ENCODE measurements at places on chromosomes 3 and 15. TPM values are rescaled to one million over a fixed set of nuclear protein-coding genes. Genes with fewer than 3 reads are reported as not detected.

CLSTN2 gene
- total RNA-seq = not detected

ANKRD34C gene
- not detected for total RNA-seq

PPP1R14D gene
- 0.53 TPM for total RNA-seq

TERC gene
- 8.4 TPM for total RNA-seq

TEX55 gene
- not detected for total RNA-seq

TIGIT gene
- total RNA-seq = not detected

ALPK3 gene
- total RNA-seq = 0.03 TPM

MUC20 gene
- 0.24 TPM for total RNA-seq

CORO2B gene
- 0.35 TPM for total RNA-seq

NOX5 gene
- not detected for total RNA-seq

DNA sequence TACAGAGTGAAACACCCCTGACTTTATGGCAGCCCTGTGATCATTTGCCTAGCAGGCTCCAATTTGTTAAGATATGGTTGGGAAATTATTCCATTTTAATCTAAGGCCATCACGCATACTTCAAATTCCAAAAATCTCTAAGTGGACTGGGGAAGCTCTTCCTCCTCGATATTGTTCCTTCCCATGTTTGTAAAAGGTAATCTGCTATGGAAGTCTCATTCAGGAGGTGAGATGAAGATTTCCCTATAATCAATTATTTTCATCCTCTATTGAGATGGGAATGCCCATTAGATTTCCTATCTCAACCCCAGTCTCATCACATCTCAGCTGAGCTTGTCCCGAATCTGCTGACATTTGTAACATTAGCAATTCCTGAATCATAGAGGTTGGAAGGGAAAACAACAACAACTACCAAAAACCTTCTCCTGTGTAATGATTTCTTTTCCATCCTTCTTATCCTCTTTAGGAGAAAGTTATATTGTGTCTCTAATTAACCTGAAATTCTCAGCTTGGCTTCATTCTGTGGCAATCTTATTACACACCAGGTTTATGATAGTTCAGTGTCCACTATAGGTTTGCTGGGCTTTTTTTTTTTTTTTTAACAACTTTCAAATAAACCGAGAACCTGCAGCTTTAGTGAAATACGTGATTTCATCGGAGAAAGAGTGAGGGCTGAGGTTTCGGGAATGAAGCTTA is 2.2 kb upstream of the NR2F2 start:
- no peak overlapping the region for H3K4me3 ChIP-seq
- H3K36me3 ChIP-seq = no peaks in the 10 kb centered on the region
- peaks cover 48% of the 10 kb centered on the region for H3K4me1 ChIP-seq
- H3K27me3 ChIP-seq = no peaks in the 10 kb centered on the region
- no peak for DNase-seq

DNA sequence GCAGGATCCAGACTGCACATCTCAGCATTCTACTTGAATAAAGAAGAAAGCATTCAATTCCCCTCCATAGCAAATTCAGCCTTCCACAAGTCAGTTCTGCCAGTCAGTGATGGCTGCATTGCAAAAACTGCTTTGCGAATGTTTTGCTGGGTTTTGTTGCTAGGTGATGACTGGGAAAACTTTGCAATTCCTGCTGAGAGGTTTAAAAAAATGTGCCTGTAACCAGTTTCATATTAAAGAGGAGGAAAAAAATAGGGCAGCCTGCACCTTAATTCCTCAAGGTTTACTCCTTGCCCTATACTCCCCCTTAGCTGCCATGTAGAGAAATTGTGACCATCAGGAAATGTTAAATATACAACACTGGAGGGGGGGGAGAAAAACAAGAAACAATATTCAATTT is 225.6 kb upstream of the ATP11B start:
- DNase-seq = no peak
- H3K4me3 ChIP-seq = no peak overlapping the region
- H3K4me1 ChIP-seq = no peaks in the 10 kb centered on the region
- no peaks in the 10 kb centered on the region for H3K27me3 ChIP-seq

DNA sequence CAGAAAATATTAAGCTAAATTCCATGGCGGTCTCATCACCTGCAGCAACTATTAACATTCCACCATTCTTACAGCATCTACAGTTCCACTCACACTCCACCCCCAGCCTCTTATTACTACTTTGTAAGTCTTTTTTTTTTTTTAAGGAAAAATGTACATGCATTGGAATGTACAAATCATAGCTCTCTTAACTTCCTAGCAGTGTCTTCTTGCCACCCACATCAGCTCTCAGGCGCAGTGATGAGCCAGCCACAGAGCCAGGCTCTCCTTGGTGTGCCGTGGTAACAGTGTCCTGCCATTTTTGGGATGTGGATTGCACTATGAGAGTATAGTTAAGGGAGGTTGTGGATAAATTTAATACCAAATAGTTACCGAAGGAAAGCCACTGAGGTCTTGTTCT is 17.8 kb downstream of the ABHD17C start:
- no peak overlapping the region for H3K4me3 ChIP-seq
- H3K27me3 ChIP-seq = no peaks in the 10 kb centered on the region
- H3K36me3 ChIP-seq = no peaks in the 10 kb centered on the region
- no peak for DNase-seq

- no peak overlapping the region for H3K27ac ChIP-seq
- DNase-seq = no peak
- H3K27me3 ChIP-seq = no peaks in the 10 kb centered on the region
- no peaks in the 10 kb centered on the region for H3K4me1 ChIP-seq
- H3K36me3 ChIP-seq = no peaks in the 10 kb centered on the region
These were observed 331.1 kb downstream of the C3orf38 start for GRCh38 chr3:88480822-88481221.

- no peak for DNase-seq
- peaks cover 20% of the 10 kb centered on the region for H3K4me1 ChIP-seq
- no peak overlapping the region for H3K4me3 ChIP-seq
- no peaks in the 10 kb centered on the region for H3K36me3 ChIP-seq
These were observed 3.0 kb downstream of the PLA1A start for GRCh38 chr3:119600732-119601131.

- no peaks in the 10 kb centered on the region for H3K27me3 ChIP-seq
- H3K27ac ChIP-seq = no peak overlapping the region
- no peaks in the 10 kb centered on the region for H3K36me3 ChIP-seq
- peaks cover 44% of the 10 kb centered on the region for H3K4me1 ChIP-seq
These were observed 3.9 kb upstream of the NIT2 start for GRCh38 chr3:100330651-100331050.

- peak; percentile 44 for DNase-seq
- no peak overlapping the region for H3K27ac ChIP-seq
- no peaks in the 10 kb centered on the region for H3K27me3 ChIP-seq
- H3K36me3 ChIP-seq = peaks cover 4% of the 10 kb centered on the region
These were observed 25.8 kb upstream of the ANXA2 start for GRCh38 chr15:60423537-60423936.

DNA sequence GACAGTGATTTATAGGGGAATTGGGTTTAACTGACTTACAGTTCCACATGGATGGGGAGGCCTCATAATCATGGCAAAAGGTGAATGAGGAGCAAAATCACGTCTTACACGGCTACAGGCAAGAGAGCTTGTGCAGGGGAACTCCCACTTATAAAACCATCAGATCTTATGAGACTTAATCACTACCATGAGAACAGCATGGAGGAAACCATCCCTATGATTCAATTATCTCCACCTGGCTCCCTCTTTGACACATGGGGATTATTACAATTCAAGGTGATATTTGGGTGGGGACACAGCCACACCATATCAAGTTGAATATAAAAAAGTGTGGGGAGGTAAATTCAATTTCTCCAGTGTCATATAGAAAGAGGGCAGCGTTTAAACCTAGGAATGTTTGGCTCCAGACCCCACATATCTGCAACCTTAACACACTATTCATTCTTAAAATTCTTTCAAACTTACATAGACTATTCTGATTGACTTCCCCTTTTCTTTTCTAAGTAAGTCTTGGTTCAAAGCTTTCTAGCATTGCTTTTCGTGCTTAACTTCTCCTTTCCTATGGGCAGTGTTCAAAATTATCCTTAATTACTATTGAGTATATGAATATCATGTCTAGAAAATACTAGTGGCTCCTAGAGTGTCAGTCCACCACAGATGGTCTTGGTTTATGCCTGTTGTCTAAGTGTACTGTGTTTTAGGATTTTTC is 446.7 kb upstream of the GBE1 start:
- H3K27ac ChIP-seq = no peak overlapping the region
- H3K36me3 ChIP-seq = no peaks in the 10 kb centered on the region
- H3K4me1 ChIP-seq = no peaks in the 10 kb centered on the region
- no peaks in the 10 kb centered on the region for H3K27me3 ChIP-seq
- H3K4me3 ChIP-seq = no peak overlapping the region
- no peak for DNase-seq

DNA sequence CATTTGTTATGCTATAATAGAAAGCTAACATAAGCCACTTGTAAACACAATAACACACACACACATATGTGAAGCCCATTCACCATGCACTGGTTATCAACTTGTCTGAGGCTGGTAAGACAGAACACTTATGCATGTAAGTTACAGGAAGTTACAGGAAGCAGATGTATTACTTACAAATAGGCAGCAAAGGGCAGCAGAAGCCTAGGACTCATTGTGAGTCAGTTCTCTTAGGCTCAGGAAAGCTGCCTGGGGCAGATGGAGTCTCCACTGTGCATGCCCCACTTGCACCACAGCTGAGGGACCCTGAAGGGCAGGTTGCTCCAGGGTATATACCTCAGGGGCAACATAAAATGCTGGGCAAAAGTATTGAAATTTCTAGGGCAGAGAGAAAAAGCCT is 748.8 kb upstream of the CCDC54 start:
- H3K27me3 ChIP-seq = no peaks in the 10 kb centered on the region
- no peak overlapping the region for H3K4me3 ChIP-seq

- no peaks in the 10 kb centered on the region for H3K27me3 ChIP-seq
- DNase-seq = peak; percentile 84
- no peak overlapping the region for H3K27ac ChIP-seq
- peaks cover 74% of the 10 kb centered on the region for H3K36me3 ChIP-seq
- H3K4me1 ChIP-seq = peaks cover 36% of the 10 kb centered on the region
These were observed 70.9 kb downstream of the AAGAB start for GRCh38 chr15:67183443-67184169.

DNA sequence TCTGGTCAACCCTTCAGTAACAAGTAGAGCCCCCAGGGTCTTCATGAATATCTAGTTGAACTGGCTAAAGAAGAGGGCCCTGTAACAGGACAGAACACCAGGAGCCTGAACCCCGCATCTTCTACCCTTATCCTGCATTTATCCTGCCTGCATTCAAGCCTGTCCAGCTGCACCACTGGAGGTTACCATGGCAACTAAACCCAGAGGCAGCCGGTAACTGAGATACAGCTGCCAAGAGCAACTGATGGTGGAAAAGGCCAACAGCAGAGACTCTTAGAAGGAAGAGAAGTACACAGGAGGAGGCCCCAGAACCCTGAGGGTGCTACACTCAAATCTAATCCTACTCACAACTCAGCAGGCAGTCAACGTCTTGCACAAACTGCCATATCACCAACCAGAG is 3.7 kb upstream of the PRKAR2A start:
- H3K27me3 ChIP-seq = no peaks in the 10 kb centered on the region
- no peak overlapping the region for H3K27ac ChIP-seq
- H3K4me1 ChIP-seq = peaks cover 21% of the 10 kb centered on the region
- no peak for DNase-seq
- no peak overlapping the region for H3K4me3 ChIP-seq

- no peaks in the 10 kb centered on the region for H3K36me3 ChIP-seq
- no peaks in the 10 kb centered on the region for H3K27me3 ChIP-seq
These were observed 148.5 kb downstream of the DCLK3 start for GRCh38 chr3:36615861-36616260.

DNA sequence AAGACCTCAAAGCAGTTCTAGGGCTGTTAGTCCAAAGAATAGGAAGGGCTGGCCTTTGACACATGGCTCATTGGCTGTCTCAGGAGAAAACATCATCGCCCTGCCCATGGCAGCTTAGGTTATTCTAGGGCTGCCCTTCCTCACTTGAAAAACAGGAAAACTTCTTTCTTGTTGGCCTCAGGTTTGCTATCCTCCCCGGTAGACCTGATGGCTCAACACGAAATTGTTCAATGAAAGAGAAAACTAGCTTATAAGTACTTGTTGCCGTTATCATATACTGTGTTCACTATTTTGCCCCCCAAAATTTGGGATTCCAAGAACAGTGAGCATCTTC is 602 bp upstream of the SLTM start:
- H3K4me3 ChIP-seq = peak overlapping the region; percentile 68
- peaks cover 25% of the 10 kb centered on the region for H3K4me1 ChIP-seq
- H3K36me3 ChIP-seq = peaks cover 2% of the 10 kb centered on the region
- DNase-seq = no peak

DNA sequence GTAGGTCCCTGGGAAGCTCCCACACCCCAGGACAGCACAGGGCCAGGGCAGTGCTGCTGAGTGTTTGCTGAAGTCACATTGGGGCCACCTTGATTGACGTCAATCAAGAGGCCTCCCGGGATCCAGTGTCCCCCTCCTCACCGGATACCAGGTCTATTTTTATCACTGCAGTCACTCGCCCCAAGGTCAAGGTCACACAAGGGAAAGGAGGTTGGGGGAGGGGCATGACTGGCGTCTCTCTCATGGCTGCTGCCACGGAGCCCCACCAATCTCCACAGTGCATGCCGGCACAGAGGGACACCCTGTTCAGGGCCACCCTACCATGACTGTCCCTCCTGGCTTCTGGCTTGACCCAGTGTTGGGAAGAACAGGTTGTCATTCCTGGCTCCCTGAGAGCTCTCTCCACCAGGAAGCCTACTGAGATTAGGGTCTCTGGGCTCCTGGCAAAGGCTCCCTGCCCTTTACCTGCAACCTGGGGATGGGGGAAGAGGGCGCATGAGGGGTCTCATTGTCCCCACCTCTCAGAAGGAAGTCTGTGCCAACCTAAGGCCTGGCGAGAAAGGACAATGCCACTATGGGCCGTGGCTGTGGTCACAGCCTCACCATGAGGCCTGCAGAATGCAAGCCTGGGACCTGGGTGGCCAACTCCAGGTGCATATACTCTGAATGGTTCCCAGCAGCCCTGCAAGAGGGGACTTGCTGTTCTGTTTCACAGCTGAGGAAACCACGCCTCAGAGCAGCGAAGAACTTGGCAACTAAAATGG is 1.5 kb downstream of the MYL3 start:
- no peak overlapping the region for H3K27ac ChIP-seq
- peak; percentile 18 for DNase-seq
- H3K4me3 ChIP-seq = no peak overlapping the region
- H3K36me3 ChIP-seq = no peaks in the 10 kb centered on the region

- no peak overlapping the region for H3K27ac ChIP-seq
- no peak for DNase-seq
- H3K27me3 ChIP-seq = peaks cover 4% of the 10 kb centered on the region
- H3K4me3 ChIP-seq = no peak overlapping the region
- peaks cover 11% of the 10 kb centered on the region for H3K4me1 ChIP-seq
These were observed 2.2 kb downstream of the SOX2 start for GRCh38 chr3:181713676-181714612.

GRCh38 chr3:73622091-73622805 is 2.5 kb downstream of the PDZRN3 start:
- DNase-seq = peak; percentile 3
- H3K27ac ChIP-seq = no peak overlapping the region
- H3K4me1 ChIP-seq = peaks cover 26% of the 10 kb centered on the region

- no peaks in the 10 kb centered on the region for H3K4me1 ChIP-seq
- H3K36me3 ChIP-seq = peaks cover 52% of the 10 kb centered on the region
- no peak for DNase-seq
- H3K4me3 ChIP-seq = no peak overlapping the region
- H3K27ac ChIP-seq = no peak overlapping the region
- H3K27me3 ChIP-seq = no peaks in the 10 kb centered on the region
These were observed 14.4 kb downstream of the SEC61A1 start for GRCh38 chr3:128066676-128067075.

All from HepG2 (cell line).